ENCODE measurements at places on chromosomes 16 and 17. TPM values are rescaled to one million over a fixed set of nuclear protein-coding genes. Genes with fewer than 3 reads are reported as not detected.

CCL7 gene
- not detected for total RNA-seq

SOX15 gene
- total RNA-seq = 0.21 TPM

DNA sequence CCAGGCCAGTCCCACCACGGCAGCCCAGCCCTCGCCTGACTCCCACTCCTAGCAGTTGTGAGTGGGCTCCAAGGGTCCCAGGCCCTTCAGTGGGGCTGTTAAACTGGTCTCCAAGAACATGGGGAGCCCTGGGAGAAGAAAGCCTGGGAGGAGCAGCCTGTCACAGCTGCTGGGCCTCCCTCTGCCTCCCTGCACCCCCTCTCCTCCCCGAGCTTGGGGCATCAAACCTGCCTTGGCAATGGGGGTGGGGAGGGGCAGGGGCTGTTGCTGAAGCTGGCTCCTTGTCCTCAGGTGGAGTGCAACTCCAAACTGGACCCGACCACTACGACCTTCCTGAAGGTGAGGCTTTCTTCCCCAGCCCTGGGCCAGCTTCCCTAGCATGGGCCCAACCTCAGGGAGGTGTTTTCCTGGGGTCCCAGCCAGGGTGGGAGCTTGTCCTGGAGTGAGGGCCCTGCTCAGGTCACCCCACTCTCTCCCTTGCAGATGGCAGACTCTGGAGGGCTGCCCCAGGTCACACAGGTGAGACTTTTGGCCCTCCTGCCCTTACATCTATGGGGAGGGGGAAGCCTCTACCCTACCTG is 6.6 kb upstream of the SETD6 start:
- DNase-seq = peak; percentile 5

OTOA gene
- total RNA-seq = not detected

All from activated T-helper 2 cell treated with anti-CD3 and anti-CD28 coated beads, Interferon-gamma antibody, Interleukin-2, Interleukin-4, amounts not matched to agents 10 μg/mL and 5 μg/mL and 100 μg/mL, durations not matched to agents 14 hours and 24 hours and 36 hours (primary cell).